ENCODE measurements at places on chromosomes 7 and 10.

GRCh38 chr7:117870448-117871130, 2.7 kb downstream of the CTTNBP2 start:
- no peak for DNase-seq

DNA sequence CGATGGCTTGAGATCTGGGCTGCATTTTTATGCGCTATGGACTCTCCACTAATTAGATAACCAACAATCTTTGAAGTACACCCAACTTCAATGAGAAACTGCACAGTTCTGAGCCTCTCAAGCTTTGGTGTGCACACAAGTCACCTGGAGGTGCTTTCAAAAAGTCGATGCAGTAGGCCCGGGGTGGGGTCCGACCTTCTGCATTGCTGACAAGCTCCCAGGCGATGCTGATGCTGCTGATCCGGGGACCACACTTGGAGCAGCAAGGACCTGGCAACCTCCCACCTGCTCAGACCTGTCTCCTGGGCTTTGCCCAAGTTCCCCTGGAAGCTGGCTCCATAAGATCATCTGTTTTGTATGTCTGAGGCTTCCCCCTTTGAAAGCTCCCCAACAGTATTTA, 10.7 kb downstream of the KIAA1549 start:
- DNase-seq: no peak

GRCh38 chr10:23099816-23100215, 4.4 kb downstream of the MSRB2 start:
- DNase-seq: no peak

DNA sequence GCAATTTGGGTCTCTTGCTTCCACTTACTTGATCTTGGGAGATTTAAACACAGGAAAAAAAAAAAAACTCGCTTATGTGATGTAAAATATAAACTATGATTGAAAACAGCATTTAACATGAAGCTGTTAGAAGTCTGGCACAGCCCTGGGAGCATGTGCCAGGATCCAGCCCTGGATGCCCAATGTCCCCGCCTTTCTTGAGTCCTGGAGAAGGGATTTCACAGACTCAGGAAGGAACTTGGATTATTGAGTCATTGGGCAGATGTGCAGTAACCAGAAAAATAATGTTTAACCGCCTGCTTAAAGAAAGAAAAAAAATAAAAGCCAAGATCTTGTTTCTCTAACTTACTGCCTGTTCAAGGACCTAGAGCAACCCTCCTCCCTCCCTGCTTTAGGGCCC, 3.7 kb upstream of the JCAD start:
- no peak for DNase-seq

DNA sequence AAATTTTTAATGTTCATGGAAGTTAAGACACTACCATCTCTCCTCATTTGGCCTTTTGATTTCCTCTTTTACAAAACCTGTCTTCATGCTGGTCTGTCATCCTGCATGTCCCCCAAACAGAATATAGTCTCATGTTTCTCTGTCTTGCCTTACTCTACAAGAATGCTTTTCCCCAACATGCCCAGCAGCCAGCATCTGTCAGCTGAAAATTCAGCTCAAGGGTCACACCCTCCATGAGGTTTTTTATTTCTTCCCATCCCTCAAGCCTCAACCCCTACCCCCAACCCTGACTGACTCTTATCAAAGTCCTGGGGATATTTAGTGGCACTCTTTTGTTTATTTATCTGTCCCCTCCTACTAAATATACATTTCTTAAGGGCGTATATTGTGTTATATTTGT, 202.0 kb downstream of the ANK3 start:
- no peak for DNase-seq

GRCh38 chr10:22761569-22762220, 47.3 kb upstream of the PIP4K2A start:
- no peak for DNase-seq

DNA sequence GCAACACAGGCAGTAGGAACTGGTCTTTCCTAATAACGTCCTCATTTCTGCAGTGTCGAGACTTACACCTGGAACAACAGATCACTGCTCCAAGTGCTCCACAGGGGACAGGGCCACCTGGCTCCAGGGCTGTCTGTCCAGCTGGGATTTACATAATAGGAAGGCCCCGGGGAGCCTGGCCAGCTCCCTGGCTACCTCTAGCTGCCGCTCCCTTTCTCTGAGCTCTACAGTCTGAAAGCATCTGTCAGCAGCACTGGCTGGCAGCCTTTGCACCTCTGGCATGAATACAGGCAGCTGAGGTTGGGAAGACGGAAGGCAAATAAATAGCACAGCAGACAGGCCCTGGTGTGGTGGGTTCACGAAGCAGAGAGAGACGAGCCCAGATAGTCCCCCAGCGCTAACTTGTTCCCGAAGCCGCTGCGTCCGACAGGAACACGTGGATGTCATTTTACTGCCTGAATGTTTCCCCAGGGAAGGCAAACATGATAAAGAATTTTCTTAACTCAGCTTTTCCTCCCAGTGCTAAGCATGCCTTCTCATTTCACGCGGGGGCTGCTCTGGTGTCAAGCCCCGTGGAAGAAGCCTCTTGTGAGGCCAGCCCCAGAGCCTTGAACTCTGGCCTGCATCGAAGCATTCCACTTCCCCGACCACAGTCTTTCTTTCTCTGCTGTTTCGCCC, 105.4 kb downstream of the ITIH5 start:
- DNase-seq: no peak

GRCh38 chr10:109953766-109954165, 30.5 kb upstream of the XPNPEP1 start:
- no peak for DNase-seq

DNA sequence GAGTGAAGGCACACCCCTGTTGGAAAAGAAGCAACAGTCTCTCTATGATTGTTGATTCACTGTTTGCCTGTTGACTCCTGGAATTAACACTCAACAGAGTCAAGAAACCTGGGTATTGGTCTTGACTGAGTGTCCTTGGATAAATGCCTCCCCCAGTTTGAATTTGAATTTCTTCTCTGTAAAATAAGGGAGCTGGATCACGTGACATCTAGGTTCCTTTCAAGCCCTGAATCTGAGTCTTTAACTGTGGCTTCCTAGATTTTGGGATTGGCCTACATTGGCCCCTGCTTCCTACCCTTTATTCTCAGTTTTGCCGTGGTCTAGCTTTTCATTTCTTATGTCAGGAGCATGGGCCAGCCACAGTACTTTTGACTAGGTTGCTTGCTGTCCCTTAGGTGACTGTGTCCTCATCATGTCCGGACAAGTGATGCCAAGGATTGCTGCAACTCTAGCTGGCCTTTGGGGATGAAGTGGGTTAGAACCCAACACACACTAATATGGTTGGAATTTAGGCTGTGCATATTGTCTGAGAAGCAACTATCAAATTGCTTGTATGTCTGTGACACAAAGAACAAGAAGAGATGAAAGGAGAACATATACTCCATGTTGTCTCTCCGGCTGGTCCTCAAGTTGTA, 35.4 kb downstream of the CALD1 start:
- DNase-seq: no peak

- no peak for DNase-seq
These were observed 11.3 kb downstream of the NFKB2 start for GRCh38 chr10:102406815-102407214.

DNA sequence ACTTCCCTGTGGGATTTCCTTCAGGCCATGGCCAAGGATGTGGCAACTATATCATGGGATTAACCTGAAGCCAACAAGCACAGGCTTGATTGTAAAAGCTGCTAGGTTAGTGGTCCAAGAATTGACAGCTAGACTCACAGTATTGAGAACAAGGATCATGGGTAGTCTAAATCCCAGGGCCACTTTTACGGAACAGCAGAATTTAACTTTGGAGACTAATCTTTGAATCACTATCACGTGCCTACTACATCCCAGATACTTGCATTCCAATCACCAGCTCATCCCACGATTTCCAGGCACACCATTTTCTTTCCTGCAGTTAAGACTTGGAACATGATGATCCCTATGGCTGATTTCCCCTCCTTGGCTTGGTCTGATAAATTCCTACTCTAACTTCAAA, 65.6 kb upstream of the ADO start:
- DNase-seq: no peak

GRCh38 chr10:34094146-34094696, 720.9 kb downstream of the PARD3 start:
- DNase-seq: no peak

DNA sequence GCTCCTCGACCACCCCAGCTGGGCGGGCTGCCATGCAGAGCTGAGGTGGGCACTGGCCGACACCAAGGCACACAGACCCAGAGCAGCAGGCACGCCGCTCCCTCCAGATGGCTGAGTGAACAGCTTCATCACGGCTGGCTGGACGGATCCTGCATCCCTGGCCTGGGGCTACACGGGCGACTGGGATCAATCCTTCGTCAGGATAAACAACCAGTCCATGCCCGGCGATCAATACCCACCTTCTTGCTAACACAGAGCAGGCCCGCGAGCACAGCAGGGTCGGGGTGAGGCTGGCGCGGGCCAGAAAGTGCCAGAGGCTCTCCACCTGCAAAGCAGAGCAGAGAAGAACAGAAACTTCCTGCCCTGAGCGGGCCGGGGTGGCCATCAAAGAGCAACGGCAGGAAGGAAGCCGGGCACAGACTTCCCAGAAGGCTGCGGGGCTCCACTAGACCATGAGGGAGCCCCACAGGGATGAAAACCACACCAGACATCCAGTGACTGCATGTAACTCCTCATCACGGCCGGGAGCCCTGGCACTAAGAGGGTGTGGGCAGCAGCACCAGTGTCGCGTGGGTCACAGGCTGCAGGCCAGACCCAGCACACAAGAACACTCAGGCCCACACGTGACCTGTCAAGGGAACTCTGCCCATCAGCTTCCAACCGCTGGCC, 166.4 kb downstream of the MAD1L1 start:
- peak; percentile 82 for DNase-seq

GRCh38 chr7:34501156-34501555, 156.9 kb upstream of the NPSR1 start:
- DNase-seq: no peak

DNA sequence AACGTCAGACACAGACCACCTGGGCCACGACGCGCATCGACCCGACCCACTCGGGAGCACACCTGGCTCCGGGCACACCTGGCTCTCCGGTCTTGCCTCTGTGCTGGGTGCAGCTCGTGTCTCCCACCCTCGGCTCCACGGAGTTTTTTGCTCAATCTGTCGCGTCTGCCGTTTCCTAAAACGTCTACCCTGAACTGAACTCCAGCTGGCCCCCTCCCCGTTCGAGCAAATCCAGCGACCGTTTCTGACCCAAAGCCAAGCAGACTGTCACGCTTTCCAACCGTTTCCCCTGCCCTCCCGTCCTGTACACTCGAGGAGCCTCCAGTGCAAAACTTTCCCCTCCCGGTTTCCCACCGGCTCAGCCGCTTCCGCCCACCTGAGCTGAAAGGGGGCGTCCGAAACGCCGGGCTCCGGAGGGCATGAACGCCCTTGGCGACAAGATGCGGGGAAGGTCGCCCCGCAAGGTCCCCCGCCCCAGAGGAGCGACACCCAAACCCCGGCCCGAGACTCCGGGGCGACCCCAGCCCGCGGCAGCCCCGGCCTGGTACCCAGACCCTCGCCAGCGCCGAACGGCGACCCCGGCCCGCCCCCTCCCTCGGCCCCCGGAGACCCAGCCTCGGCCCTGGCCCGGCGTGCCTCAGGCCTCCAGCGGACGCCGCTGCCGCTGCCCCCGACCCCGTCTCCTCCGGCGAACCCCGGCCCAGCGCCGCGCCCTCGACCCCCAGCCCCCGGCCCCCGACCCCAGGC, 557 bp downstream of the CYTH3 start:
- DNase-seq: no peak

DNA sequence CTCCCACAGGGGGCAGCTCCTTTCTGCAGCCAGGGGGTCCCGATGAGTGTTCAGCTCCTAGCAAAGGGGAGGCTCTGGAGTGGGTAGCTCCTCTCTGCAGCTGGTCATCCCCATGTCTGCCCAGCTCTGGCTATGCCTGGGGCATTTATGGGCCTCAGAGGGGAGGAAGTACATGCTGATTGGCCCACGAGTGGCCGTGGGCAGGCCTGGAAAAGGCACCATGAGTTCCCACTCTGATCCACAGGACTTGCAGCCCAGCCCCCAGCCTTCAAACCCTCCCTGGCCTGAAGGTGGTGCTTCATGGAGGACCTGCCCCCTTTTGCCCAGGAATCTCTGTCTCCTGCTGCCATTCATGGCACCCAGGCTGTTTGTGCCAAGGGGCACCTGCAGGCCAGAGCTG, 268.8 kb downstream of the DNAJB6 start:
- no peak for DNase-seq

DNA sequence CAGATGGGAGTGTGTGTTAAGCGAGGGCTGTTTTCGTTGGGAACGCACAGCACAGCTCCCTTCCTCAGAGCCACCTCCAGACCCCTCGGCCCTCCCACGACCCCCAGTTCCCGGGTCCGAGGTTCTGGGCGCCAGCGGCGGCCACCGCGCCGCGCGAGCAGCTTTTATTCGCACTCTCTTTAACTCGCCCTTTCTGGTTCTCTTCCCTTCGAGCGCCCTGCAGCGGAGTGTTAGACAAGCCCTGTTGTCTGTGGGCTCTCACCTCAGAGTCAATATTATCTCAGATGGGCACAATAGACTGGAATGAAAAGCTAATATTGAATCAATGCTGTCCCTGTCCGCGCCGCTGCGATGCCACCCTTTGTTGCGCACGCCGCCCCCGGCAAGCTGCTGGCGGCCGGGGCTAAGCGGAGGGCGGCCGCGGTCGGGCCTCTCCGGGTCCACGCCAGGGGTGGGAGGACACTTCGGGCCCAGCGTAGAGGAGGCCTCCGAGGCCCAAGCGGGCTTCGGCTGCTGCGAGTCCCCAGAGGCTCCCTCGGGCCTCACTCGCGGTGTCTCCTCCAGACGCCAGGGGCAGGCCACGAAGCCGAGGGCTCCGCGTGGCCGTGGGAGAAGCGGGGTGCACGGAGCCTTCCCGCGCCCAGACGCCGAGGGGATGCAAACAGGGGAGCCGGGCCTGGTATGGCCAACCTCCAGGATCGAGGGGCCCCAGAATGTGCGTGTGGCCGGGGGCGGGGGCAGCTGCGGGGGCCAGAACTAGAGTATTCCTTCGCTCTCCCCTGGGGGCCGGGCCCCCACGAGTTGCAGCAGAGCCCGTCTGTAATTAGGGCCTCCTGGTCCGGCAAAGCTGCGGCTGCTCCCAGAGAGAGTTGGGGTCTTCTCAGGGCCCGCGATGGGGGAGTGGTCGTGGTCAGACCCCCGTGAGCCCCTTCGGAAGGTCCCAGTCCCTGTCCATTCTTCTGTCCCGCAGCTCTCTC, 7.9 kb upstream of the EMX2 start:
- no peak for DNase-seq

DNA sequence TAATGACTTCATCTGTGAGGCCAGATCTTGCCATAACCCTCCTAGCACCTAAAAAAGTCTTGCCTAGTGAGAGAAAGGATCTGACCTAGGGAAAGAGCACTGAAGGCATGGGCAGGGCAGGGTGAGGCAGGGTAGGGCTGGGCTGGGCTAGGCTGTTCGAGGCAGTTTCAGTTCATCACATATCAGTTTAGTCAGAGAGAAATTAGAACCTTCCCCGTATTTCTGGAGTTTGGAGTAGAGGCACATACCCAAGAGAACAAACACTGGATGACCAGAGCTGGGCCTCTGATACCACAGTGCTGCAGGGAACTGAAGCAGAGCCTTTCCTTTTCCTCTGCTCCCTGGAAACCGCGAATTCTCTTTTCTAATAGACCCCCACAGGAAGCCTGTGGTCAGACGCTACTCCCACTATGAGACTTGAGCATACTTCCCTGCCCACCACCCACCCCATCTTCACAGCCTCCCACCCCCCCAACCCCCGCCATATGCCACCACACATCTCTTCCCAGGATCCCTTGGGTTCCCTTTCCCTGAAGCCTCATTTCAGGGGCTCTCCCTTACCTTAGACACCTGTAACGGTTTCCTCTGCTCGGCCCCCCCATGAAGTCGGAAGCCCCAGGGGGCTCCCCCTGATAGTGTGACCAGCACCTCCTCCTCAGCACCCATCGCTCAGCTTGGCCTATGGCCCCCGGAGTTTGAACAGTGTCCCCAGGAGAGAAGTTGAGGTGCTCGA, 406 bp downstream of the SYNPO2L start:
- DNase-seq: peak; percentile 31

Data from Jurkat, Clone E6-1 (cell line).